ENCODE measurements at places on chromosomes 12 and 14. TPM values are rescaled to one million over a fixed set of nuclear protein-coding genes. Genes with fewer than 3 reads are reported as not detected.

DNA sequence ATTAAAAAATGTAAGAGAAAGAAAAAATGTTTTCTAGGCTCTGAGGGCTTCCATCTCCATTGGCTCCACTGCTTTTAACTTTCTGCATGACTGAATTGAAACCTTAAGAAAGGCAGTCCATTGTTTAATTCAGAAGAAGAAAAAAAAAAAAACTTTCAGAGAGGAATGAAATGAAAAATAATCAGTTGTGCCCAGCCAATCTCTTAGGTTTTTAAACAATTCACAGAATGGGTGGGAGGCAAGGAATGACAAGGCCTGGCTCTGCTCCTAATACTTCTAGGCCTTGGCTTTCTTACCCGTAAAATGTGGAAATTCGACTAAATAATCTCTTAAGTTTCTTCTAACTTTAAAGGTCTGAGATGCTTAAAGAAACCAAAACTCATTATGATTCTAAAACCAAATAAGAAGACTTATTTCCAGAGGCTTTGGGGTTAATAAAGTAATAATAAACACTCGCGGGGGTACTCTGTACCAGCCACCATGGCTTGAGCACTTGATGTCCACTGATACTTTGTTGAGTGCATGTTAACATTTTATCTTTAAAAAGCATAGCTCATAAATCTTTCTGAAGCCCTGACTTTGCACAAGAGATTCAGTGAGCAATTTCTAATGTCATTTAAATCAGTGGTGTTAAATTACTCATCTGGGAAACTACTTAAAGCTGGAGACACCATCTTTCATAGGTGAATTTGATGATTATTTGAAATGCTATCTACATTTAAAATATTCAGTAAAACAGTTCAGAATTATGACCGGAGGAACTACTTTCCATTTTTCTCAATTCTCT lies 49.6 kb downstream of the STON2 start:
- DNase-seq: no peak

GRCh38 chr12:92784356-92784755 lies 81.6 kb downstream of the PLEKHG7 start:
- no peak for DNase-seq

GRCh38 chr12:55385891-55386290 lies 14.4 kb upstream of the OR6C65 start:
- DNase-seq: no peak

The KRT79 gene
- 2.4 TPM for total RNA-seq
